ENCODE measurements at places on chromosomes 4 and X. TPM values are rescaled to one million over a fixed set of nuclear protein-coding genes. Genes with fewer than 3 reads are reported as not detected.
A peak's percentile ranks its signal among the peaks of the same experiment; 100 is the strongest.

DNA sequence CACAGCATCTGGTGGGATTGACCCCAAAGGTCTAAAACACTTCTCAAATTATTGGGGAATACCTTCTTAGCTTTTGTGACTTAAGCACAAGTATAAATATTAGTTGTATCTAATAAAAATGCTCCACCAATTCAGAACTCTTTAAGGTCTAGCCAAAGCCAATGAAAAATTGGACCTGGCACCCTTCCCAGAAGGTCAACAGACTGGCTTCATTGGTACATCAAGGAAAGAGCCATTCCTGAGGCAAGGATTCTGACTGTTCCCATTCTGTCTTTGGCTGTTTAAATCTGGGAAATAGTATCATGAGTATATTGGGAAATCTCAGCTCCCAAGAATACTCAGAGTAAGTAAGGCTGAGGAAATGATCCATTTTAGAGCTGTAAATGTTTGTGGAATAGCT lies 153.0 kb upstream of the TRPC5 start:
- DNase-seq = no peak

- peak; percentile 88 for DNase-seq
Observed at GRCh38 chrX:123648028-123648810, 84.6 kb downstream of the THOC2 start.

Gene NRK
- 7.9 TPM for polyA plus RNA-seq

Gene OCRL
- 9.4 TPM for polyA plus RNA-seq

Gene GAB3
- 0.95 TPM for polyA plus RNA-seq

Gene ERCC6L
- polyA plus RNA-seq = not detected

DNA sequence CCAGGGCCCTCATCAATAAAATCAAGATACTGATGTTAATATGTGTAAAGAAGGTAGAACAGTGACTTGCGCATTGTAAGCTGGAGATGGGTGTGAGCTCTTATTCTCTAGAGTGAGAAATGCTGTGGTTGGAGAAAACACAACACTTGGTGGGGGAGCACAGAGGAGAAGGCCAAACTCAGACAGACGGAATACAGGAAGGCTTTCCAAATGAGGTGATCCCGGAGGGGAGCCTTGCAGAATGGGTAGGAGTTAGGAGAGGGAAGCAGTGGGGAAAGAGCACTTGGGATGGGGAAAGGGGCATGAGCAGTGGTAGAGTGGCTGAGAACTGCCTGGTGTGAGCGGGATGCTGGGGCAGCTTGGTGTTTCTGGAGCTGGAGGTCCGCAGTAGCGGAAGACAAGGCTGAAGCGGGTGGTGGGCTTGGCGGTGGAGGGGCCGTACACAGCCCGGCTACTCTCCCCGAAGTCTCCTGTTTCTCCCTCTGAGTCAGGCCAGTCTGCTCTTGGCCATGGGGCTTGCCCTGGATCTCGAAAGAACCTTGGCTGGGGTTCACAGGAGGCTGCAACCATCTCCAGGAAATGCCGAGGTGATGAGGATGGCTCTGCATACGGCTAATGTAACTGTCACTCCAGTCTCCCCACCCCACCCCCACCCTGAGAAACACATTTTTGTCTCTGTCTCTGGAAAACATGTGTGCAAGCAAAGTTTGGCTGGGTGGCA lies 11.3 kb upstream of the PLAC1 start:
- DNase-seq = no peak

GRCh38 chr4:147546349-147546748 lies 65.5 kb downstream of the EDNRA start:
- no peak for DNase-seq

Gene ADGRL3
- polyA plus RNA-seq = 1.3 TPM

GRCh38 chrX:80808881-80809411 lies 731 bp downstream of the BRWD3 start:
- DNase-seq = peak; percentile 45

Gene EFHC2
- 1.6 TPM for polyA plus RNA-seq

DNA sequence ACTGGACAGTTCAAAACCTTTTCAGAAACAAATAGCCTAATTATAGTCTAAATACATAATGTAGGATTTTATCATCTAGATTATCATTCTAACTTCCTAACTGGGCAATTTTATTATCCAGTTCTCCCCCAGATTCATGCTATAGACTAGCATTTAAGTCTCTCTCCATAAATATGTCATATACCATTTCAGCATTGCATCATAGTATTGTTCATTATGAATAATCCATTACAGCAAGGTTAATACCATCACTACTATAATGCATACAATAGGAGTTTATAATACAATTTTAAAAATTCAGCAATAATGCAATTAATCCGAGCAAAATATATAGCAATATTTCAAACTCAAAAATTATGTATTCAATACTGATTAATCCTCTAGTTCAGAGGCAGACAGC lies 77.4 kb downstream of the PDGFC start:
- no peak for DNase-seq

Gene MAP7D2
- 3.6 TPM for polyA plus RNA-seq

Gene LRP2BP
- 0.99 TPM for polyA plus RNA-seq

Gene ASB11
- polyA plus RNA-seq = not detected

GRCh38 chrX:135006187-135006586 lies 15.4 kb downstream of the SMIM10 start:
- DNase-seq = no peak

DNA sequence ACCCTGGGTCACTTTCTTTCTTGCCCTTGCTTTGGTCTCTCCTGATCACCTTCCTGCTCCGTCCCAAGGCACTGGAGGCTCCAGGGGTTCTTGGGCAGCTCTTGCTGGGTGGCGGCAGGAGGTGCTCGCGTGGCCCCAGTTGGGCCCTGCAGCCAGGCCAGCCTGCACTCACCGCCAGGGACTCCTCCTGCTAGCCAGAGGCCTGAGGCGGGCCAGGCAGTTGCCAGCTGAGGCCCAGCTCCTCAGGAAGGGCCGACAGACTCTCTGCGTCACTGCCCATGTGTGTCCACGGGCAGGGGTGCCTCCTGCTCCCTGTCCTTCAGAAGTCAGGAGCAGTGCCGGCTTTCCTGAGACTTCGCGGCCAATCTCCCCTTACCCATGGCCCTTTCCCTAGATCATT lies 9.3 kb downstream of the SUV39H1 start:
- peak; percentile 32 for DNase-seq

- no peak for DNase-seq
Observed at GRCh38 chrX:100417681-100418080, 7.6 kb upstream of the PCDH19 start.

- DNase-seq = no peak
Observed at GRCh38 chrX:98480606-98481005, 1596.9 kb downstream of the RPA4 start.

- DNase-seq = no peak
Observed at GRCh38 chr4:156113138-156113765, 159.6 kb upstream of the CTSO start.

DNA sequence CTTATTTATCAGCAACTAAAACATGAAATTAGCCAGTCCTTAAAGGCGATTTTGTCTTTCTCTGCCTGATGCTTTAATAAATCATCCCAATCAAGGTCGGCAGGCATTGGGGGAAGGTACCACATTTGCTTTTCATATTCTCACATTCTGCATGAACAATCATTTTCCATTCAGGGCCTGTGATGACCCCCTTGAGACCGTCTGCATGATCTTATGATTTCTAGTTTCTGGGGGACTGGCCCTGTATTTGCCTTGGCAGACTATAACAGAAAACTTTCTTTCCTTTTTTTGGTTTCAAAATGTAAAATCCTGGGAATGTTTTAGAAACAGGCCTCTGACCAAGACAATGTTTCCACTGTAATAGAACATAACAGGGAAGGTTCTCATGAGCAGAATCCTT lies 296.8 kb downstream of the IDS start:
- DNase-seq = no peak

Gene IL1RAPL1
- not detected for polyA plus RNA-seq

DNA sequence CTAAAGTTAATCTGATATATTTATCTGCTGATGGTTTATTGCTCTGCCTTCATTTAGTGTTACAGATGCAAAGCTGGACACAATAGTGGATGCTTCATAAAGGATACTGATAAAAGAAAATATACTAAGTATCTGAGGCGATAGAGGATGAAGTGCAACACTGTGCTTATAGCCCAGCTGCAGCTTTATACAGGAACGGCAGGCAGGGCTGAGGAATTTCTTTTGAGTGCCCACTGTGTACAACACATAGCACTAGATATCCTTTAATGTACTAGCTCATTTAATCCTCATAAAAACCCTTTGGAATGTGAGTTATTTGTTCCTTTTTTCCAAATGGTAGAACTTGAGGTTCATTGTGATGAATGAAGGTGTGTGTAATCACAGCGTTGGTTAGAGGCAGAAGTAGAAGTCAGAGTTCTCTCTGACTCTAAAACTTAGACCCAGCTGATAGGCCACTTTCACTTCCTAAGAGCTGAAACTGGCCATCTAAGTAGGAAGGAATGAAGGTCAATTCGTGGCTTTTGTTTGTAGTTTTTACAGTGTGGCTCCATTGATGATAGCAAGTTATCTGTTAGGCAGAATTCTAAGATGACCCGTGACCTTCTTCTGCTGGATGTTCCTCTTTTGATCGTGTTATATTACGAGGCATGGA lies 138.0 kb downstream of the VEGFC start:
- DNase-seq = no peak

DNA sequence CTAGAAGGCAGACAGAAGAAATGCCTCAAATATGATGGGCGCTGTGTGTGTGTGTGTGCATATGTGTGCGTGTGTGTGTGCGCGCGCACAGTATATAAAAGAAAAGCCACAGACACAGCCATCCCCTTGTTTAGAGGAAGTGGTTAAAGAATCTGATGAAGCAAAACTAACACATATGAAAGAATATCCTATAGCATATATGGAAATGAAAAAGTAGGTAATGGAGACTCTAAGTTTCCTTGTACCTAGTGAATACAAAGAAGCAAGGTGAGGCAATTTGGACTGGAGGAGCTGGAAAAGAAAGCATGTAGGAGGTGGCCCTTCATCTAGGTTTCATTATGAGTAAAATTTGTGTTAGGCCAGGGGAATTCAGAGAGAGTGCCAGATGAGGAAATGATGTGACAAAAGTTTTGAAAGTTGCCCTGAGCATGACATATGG lies 58.6 kb upstream of the MCF2 start:
- DNase-seq = no peak

DNA sequence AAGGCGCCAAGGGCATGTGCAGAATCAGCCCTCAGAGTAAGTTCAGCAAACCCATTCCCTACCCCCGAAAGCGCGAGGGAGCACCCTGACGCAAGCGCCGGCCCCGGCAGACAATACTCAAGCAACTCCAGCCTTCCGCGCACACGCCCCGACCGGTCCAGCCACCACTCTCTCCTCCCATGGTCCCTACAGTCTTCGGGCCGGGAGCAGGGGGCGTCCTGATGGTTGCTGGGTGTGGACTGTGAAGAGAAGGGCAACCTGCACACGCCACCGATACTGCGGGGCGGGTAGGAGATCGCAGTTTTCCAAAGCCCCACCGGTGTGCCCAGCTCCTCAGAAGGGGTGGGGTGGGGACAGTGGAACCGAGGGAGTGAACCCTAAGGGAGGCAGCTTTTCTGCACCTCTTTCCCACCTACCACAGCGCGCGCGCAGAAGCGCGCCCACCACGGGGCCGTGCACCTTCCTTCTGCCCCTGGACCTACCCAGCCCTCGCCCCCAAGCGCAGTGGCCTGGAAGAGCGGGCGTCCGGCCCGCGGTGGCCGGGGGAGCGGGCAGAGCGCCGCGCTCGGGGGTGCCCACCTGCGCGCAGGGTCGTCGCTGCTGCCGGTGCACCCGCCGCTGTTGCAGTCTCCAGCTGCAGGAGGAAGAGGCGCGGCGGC lies 650.2 kb upstream of the DIPK2B start:
- no peak for DNase-seq

Gene XK
- polyA plus RNA-seq = 0.73 TPM

GRCh38 chr4:6333301-6334202 lies 63.9 kb downstream of the WFS1 start:
- no peak for DNase-seq

DNA sequence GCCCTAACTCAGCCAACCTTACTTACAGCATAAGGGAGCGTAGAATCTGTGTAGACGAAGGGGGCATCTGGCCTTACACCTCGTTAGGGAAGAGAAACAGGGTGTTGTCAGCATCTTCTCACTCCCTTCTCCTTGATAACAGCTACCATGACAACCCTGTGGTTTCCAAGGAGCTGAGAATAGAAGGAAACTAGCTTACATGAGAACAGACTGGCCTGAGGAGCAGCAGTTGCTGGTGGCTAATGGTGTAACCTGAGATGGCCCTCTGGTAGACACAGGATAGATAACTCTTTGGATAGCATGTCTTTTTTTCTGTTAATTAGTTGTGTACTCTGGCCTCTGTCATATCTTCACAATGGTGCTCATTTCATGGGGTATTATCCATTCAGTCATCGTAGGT lies 14.6 kb downstream of the PLP1 start:
- no peak for DNase-seq

Gene EPHA5
- not detected for polyA plus RNA-seq

Gene SOX3
- polyA plus RNA-seq = not detected

DNA sequence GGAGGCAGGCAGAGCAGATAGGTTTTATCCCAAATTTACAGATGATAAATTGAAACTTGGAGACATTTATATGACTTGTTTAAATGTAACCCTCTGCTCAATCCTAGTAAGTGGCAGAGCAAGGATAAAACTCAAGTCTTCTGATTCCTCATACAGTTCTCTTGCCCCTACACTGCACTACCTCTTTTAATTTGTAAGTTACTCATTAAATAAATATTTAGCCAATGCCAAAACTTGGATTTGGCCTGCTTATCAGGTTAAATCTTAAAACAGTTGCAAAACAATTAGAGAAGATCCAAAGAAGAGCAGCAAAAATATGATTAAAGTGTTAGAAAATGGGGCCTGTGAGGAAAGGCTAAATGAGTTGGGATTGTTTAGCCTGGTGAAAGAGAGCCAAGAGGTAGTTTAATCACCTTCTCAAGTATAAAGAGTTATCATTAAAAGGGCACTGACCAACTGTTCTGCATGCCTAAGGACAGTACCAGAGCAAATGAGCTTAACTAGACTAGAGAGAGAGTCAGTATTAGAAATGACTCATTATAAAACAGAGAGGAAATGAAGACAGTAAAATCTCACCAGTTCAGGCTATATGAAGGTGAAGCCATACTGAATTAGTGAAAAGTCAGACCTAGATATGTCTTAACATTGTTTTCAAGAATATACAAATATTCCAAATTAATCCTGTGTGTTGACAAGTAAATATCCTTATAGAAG lies 146.3 kb downstream of the GRIA3 start:
- DNase-seq = no peak

- DNase-seq = no peak
Observed at GRCh38 chrX:40734971-40735324, 394 bp downstream of the MED14 start.

DNA sequence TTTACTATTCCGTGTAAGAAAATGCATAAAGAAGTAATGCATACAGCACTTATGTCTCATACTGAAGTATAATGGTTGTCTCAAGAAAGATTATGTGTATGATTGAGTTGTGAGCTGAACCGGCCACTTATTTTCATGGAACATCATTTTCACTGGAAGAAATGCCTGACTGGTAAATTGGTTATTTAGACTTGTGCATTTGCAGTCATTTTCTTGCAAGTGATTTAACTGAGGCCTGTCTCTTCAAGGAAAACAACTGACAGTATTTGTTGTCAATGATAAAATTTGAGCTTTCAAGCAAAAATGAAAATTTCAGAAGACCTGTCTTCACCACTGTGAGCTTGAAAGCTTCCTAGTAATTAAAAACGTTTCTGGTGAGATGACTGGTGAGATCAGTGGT lies 62.7 kb upstream of the RPS6KA3 start:
- DNase-seq = no peak

Gene TMEM255A
- 2.8 TPM for polyA plus RNA-seq

Gene SSX2
- polyA plus RNA-seq = not detected

GRCh38 chr4:132332932-132333723 lies 816.0 kb upstream of the PCDH10 start:
- no peak for DNase-seq

GRCh38 chr4:80138551-80139538 lies 58.5 kb upstream of the PRDM8 start:
- no peak for DNase-seq

GRCh38 chr4:140092094-140092851 lies 61.7 kb downstream of the MAML3 start:
- peak; percentile 73 for DNase-seq

Gene AMOT
- 5.5 TPM for polyA plus RNA-seq

Measured in kidney (tissue), 22 donors.